ENCODE measurements at places on chromosomes 13 and 19.

DNA sequence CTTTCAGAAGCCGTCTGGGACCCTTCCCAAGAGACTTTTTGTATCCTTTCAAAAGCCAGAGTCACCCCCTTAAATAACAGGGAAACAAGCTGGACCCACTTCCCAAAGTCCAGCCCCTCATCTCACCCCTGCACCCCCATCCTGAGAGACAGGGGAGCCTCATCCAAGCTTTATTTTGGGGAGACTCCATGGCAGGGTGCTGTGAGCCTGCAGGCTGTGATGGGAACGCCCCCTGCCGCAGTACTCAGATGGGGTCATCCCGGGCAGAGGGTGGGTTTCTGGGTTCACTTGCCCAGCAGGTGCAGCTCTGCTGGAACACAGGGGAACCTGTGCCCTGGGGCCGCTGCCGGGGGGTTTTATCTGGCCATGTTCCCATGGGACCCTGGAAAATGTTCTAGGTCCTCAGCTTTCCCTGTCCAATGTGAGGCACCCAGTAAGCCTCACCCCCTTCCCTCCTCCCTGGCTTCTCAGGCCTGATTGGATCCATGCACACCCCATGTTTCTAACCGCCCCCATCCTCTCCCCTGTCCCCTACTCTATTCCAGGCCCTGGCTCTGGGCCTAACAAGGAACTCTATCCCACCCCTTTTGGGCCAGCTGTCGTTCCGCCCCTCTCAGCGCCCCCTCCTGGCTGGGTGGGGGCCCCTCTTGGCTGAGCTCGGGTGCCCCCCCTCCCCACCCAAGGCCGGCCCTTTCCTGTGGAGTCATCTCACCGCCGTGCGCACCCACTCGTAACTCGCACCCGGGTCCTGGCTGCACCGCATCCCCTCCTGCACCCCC lies 1.0 kb downstream of the HIF3A start:
- no peak for DNase-seq

- DNase-seq = no peak
Measured at GRCh38 chr19:29603308-29603707, 2.8 kb upstream of the POP4 start.

- no peak for DNase-seq
Measured at GRCh38 chr13:101575581-101575980, 123.1 kb downstream of the ITGBL1 start.

- peak; percentile 87 for DNase-seq
Measured at GRCh38 chr19:13195678-13196077, 45.5 kb downstream of the IER2 start.

- DNase-seq = no peak
Measured at GRCh38 chr13:108451121-108451520, 178.3 kb upstream of the MYO16 start.

GRCh38 chr19:35395382-35396199 lies 24.7 kb downstream of the GPR42 start:
- DNase-seq = no peak

DNA sequence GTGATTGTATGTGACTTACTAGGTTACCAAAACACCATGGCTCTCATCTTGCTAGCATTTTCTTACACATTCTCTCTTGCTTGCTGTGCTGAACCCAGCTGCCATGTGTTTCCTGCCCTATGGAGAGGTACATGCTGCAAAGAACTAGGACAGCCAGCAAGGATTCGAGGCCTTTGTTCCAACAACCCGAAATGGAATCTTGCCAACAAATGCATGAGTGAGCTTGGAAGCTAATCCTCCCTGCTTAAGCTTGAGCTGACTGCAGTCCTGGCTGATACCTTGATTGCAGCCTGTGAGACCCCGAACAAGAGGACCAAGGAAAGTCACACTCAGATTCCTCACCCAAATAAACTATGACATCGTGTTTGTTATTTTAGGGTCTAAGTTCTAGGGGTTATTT lies 651.2 kb downstream of the SLITRK6 start:
- DNase-seq = no peak

DNA sequence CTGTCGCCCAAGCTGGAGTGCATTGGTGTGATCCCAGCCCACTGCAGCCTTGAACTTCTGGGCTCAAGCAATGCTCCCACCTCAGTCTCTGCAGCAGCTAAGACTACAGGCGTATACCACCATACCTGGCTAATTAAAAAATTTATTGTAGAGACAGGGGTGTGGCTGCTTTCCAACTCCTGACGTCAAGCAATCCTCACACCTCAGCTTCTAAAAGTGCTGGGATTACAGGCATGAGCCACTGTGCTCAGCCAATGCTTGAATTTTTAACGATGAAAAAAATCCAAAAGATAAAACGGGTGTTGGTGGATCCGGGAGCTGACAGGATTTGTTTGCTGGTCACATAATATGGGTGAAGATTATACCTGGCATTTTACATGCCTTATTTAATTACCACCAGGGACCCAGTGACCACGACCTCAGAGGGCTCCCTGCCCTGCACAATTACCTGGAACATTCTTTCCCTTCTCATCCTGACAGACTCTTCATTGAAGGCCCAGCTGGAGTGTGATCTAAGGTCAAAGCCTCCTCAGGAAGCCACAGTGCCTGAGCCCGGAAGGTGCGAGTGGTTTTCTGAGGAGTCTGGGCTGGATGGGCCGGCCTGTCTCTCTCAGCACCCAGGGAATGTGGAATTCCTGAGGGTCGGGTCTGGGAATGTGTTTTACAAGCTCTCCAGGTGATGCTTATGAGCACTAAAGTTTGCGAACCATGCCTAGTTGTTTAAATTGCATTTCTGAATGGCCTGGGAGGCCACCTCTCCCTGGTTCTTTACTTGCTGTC lies 193.3 kb downstream of the USP12 start:
- peak; percentile 27 for DNase-seq

- DNase-seq = no peak
Measured at GRCh38 chr13:98503175-98504028, 73.5 kb downstream of the STK24 start.

- DNase-seq = no peak
Measured at GRCh38 chr13:30421093-30422053, 920 bp upstream of the UBE2L5 start.

DNA sequence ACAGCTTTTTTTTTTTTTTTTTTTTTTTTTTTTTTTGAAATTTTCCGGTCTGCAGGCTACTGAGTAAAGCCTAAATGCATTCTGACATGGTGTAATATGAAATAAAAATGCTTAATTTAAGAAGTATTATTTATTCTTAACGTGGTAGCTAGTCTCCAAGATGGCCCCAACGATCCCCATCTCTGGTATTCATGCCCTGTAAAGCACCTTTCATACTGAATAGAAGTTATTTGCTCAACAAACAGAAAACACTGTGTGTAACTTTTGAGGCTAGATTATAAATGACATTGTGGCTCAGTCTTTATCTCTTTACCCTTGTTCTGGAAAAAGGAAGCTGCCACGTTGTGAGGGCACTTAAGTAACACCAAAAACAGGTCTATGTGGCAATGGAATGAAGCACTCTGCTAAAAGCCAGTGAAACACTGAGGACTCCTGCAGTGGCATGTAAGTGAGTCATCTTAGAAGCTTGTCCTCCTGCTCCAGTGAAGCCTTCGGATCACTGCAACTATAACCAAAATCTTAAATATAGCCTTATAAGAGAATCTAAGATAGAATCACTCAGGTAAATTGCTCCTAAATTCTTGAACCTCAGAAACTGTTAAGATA lies 128.7 kb downstream of the UGGT2 start:
- no peak for DNase-seq

- no peak for DNase-seq
Measured at GRCh38 chr19:801030-801860, 4.0 kb downstream of the PTBP1 start.

DNA sequence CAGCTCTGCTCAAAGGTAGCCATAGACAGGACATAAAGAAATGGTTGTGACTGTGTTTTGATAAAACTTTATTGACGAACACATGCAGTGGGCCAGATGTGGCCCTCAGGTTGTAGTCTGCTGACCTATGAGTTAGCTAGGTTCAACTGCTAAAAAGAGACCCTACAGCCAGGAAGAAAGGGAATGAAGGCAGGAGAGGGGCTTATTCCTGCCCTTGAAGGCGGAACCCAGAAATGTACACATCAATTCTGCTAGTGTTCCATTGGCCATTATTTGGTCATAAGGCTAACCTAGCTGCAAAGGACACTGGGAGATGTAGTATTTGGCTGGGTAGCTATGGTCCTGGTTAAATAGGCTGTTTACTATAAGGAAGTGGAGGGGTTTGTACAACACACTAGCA lies 18.0 kb downstream of the APBA3 start:
- no peak for DNase-seq

DNA sequence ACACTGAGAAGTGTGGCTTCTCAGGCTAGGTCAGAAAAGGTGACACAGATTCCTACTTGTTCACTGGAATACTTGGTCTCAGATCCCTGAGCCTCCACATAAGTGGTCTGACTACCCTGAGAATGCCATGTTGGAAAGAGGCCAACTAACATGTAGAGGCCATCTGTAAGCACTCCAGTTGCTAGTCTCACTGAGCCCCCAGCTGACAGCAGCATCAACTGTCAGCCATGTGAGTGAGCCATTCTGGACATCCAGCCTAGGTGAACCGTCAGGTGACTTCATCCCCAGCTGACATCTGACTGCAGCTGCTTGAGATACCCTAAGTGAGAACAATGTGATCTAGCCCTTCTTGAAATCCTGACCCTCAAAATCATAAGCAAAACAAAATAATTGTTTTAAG lies 18.1 kb upstream of the ARL11 start:
- DNase-seq = no peak

DNA sequence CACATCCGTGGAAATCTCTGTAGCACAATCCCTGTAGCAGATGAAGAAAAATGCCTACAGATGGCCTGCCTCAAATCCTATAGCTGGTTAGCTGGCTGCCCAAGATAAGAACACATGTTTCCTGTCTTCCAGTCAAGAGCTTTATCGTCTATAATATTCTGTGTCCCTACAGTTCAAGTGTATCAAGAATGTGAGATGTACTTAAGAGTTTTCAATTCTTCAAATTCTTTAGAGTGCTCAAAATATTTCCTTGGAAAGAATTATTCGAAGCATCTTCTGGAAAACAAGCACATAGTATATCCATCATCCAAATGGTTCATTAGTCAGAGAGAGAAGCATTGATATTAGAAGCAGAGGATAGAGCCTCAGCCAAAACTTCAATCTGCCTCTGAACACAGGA lies 239.8 kb downstream of the COG6 start:
- DNase-seq = no peak

- DNase-seq = no peak
Measured at GRCh38 chr13:95697052-95697680, 20.2 kb downstream of the DNAJC3 start.

GRCh38 chr13:41224113-41225110 lies 30.0 kb upstream of the KBTBD7 start:
- DNase-seq = no peak

DNA sequence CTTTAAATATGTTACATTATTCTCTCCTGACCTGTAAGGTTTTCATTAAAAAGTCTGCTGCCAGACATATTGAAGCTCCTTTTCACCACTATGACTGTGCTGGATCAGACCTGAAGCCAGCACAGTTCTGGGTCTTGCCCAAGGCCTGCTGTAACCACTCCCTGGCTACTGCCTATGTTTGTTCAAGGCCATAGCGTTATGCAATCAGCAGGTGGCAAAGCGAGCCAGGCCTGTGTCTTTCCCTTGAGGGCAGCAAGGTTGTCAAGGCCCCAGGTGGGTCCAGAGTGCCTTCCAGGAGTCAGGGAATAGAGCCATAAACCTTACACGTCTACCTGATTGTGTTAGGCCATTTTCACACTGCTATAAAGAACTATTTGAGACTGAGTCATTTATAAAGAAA lies 496.8 kb upstream of the PCDH9 start:
- no peak for DNase-seq

GRCh38 chr13:97257800-97258799 lies 36.0 kb downstream of the MBNL2 start:
- no peak for DNase-seq

DNA sequence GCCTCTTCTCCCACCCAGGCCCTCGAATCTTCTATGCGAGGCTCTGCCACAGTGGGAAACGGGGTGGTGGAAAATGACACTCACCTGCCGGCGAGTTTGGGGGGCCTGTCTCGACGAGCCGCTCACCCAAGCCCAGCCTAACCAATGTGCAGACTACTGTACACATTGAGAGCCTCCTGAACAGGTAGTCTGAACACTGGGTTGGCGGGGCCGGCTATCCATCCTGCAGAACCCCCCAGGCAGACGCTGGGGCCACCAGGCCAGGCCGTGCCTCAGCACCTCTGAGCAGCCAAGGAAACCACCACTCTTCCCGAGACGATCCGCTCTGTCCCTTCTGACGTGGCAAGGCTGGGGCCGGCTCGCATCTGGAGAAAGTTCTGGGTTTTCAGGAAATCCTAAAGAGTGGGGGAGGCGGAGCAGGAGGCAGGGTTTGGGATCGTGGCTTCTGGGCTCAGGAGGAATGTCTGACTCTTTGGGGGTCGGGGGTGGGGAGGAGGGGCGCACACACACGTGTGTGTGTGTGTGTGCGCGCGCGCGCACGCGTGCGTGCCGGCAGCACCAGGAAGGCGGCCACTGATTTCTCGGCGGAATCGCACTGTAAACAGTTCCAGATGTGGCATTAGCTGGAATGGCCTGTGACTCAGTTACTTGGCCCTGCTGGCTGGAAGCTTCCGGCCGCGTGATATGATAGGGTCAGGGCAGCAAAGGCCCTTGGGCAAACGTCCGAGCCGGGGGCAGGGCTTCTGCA lies 18.5 kb downstream of the TMED1 start:
- no peak for DNase-seq

- no peak for DNase-seq
Measured at GRCh38 chr19:1355568-1356507, 27.9 kb upstream of the NDUFS7 start.

DNA sequence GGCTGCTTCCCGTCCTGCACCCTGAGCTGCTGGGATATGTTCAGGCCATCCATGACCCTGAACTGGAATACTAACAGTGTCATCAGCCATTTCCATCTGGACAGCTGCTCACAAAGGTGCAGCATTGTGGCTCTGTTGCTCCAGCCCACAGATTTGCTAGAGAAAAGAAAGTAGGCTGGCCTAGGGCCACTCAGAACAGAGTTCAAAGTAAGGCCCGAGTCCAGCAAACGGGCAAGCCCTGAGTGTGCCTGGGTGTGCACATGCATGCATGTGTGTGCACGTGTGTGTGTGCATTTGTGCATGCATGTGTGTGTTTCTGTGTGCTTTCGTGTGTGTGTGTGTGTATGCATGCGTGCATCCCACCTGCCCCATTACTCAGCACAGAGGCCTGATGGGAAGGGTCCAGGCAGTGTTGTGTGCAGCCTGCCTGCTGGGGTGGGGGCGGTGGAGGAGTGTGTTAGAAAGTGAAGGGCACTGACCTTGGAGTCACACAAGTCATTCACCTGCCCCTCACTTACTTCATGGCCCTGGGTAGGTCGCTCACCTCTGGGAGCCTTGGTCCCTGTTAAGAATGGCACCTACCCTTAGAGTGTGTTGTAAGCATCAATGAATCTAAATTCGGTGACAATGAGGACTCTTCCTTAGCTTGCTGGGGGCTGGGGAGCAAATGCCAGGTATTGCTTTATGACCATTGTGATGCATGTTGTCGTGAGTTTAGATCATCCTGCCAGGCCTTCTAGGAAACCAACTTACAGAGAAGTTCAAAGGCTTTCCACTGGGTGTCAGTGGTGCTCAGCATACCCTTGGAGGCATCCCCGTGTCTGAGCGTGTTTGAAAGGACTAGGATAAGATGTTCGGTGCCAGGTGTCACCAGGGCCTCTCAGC lies 53.2 kb downstream of the GPR12 start:
- DNase-seq = peak; percentile 50
